ENCODE measurements at places on chromosomes 1 and 21. TPM values are rescaled to one million over a fixed set of nuclear protein-coding genes. Genes with fewer than 3 reads are reported as not detected.

Gene FAM151A
- total RNA-seq = not detected

GRCh38 chr1:56092684-56093570 lies 486.4 kb downstream of the PLPP3 start:
- no peaks in the 10 kb centered on the region for H3K36me3 ChIP-seq
- DNase-seq = no peak
- no peak overlapping the region for H3K27ac ChIP-seq
- H3K4me3 ChIP-seq = no peak overlapping the region
- H3K4me1 ChIP-seq = no peaks in the 10 kb centered on the region

DNA sequence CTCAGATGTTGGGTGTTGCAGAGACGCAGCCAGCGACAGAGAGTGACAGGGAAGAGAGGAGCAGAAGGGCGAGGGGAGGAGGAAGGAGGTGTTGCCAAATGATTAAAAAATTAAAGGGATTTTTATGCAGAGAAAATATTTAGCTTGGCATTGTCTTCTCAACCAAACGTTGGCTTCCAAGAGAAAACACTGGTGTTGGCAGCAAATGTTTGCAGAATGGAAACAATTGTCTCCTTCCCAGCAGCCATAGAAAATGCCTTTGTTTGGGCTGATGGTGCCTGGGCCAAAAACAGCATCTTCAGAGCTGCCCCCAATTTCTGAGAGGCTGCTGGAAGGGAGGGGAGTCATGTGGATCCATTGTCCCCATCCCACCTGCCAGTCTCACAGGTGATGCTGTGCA lies 29.7 kb upstream of the GRIK3 start:
- no peak overlapping the region for H3K27ac ChIP-seq
- no peaks in the 10 kb centered on the region for H3K27me3 ChIP-seq
- H3K36me3 ChIP-seq = no peaks in the 10 kb centered on the region
- no peak for DNase-seq
- H3K4me1 ChIP-seq = peaks cover 23% of the 10 kb centered on the region
- H3K4me3 ChIP-seq = no peak overlapping the region

DNA sequence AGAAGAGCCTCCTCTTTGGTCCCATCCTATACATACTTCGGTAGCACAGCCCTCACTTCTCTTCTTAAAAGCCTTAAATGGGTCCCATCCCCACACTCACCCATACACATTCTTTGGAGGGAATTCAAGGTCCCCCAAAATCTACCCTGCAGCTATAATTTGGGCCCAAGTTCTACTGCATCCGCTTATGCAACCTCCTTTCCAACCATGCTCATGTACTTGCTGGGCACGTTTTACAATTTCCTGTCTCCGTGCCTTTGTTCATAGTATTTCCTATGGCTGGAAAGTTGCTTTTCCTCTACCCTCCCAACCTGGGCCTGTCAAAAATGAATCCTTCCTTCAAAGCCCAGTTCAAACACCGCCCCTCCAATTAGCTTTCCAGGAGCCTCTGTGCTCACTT lies 99.7 kb downstream of the SLC45A1 start:
- peaks cover 3% of the 10 kb centered on the region for H3K27me3 ChIP-seq
- H3K36me3 ChIP-seq = peaks cover 14% of the 10 kb centered on the region
- peaks cover 22% of the 10 kb centered on the region for H3K4me1 ChIP-seq
- DNase-seq = no peak

DNA sequence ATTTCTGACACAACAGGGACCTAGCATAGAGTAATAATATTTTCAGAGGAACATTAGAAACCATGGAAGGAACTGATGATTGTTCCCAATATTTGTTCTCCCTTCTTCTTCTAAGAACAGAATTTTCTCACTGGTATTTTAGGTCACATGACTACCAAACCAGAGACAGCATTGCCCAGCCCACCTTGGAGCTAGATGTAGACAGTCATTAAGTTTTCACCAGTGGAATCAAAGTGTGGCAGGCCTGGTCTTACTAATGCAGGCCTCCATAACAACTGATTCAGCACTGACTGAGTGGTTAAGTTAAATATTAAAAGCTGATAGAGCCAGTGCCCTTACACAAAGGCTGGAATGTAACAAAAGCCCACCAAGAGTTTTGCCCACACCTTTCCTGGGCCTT lies 244.4 kb downstream of the ZNF648 start:
- DNase-seq = no peak
- no peak overlapping the region for H3K4me3 ChIP-seq
- H3K27ac ChIP-seq = no peak overlapping the region
- no peaks in the 10 kb centered on the region for H3K27me3 ChIP-seq

Gene TNFRSF4
- 0.80 TPM for total RNA-seq

DNA sequence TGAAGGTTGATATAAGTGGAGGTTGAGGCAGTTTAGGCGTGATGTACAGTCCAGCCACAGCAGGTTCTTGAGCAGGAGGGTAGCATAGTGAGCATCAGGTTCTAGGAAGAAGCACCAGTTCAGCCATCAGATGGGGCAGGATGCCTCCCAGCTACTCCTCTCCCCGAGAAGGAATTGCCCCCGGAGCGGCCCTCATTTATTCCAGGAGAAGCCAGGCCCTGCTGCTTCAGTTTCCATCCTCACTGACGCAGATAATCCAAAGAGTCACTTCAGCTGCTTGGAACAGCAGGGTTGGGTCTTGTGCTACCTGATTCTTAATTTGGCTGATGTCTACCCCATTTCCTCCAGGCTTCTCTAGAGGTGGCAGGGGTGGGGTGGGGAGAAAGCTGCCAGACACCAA lies 54.7 kb downstream of the LACTBL1 start:
- DNase-seq = no peak
- peaks cover 11% of the 10 kb centered on the region for H3K4me1 ChIP-seq
- H3K4me3 ChIP-seq = no peak overlapping the region

- no peak overlapping the region for H3K27ac ChIP-seq
- no peak overlapping the region for H3K4me3 ChIP-seq
- H3K4me1 ChIP-seq = no peaks in the 10 kb centered on the region
- no peaks in the 10 kb centered on the region for H3K27me3 ChIP-seq
- no peaks in the 10 kb centered on the region for H3K36me3 ChIP-seq
Observed at GRCh38 chr1:215188302-215188950, 105.9 kb downstream of the KCNK2 start.
